ENCODE measurements at places on chromosomes 5 and 9.

- DNase-seq = no peak
These were observed 232.1 kb downstream of the SEMA5A start for GRCh38 chr5:9313751-9314150.

GRCh38 chr9:129023036-129023907 is 4.9 kb downstream of the SH3GLB2 start:
- no peak for DNase-seq

DNA sequence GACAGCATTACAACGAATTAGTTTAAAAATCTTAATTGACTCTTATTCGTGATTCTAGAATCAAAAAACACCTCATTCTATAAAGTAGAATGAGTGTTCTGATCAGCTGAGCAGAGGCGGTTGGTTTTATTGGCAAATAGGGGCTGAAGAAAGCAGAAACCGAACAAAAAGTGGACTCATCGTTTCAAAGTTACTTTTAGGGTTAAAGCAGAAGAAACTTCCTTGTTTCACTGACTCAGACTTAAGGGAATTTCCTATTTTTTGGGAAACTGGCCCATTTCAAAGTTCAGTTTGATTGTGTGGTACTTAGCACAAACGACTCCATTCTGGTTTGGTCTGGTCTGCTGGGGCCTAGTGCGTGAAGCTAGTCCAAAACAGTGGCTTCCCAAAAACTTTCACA is 862 bp upstream of the NDUFB6 start:
- DNase-seq = no peak

GRCh38 chr9:10003047-10003446 is 609.8 kb downstream of the PTPRD start:
- no peak for DNase-seq

GRCh38 chr5:96645091-96645490 is 17.1 kb upstream of the CAST start:
- DNase-seq = no peak

DNA sequence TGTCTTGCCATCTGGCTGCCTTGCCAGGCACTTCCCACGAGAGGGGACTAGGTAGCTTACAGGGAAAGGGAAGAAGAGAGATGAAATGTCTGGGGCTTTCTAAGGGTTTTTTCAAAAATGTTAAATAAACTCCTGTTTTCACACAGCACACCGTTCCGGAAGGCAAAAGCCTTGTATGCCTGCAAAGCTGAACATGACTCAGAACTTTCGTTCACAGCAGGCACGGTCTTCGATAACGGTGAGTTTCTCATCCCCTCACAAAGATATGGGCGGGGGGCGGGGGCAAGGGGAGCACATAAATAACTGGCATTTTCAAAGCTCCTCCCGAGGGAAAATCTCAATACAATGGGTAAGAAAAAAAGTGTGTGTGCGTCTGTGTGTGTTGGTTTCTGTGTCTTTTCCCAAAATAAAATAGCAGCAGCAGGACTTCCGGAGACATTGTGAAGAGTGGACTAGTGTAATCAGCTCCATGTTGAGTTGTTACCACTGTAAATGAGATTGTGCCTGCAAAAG is 189.6 kb downstream of the NR3C1 start:
- DNase-seq = peak; percentile 29

- no peak for DNase-seq
These were observed 4.1 kb upstream of the APC start for GRCh38 chr5:112733586-112733985.

DNA sequence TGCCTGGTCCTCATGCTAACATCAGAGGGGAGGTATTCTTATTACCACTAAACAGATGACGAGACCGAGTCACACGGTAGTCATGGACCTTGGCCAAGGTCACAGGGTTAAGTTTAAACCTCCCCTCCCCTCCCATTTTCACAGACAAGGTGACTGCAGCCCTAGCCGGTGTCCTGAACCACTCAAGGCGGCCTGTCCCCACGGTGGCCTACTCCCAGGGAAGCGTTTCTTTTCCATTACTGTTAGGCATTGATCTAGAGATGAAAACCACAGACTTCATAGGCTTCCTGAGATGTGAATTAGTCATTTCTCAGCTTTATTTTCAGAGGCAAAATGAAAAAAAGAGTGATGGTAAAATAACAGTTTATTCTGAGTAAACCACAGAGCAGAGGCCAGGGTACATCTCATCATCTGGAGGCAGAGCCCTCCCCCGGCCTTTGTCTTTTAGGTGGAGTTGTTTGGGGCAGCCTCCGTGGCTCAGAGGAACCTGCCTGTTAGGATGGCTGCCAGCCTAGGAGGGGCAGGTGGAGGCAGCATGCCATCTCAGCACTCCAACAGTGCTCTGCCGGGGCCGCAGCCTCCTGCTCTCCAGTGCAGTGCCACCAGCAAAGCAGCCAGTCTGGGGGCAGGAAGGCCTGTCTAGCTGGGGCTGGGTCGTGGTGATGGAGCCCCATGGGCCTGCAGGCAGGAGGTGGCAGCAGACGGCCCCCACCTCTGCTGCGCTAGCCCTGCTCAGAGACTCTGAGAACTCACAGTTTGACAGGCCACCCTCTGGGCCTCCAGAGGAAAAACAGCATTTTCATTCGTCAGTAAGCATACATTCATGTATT is 71.2 kb downstream of the RAPGEF1 start:
- DNase-seq = peak; percentile 78

GRCh38 chr5:68196876-68197275 is 18.7 kb upstream of the PIK3R1 start:
- DNase-seq = no peak

GRCh38 chr5:81924442-81924841 is 47.4 kb upstream of the ATG10 start:
- no peak for DNase-seq

- DNase-seq = no peak
These were observed 7.6 kb downstream of the SHB start for GRCh38 chr9:38061326-38061977.

DNA sequence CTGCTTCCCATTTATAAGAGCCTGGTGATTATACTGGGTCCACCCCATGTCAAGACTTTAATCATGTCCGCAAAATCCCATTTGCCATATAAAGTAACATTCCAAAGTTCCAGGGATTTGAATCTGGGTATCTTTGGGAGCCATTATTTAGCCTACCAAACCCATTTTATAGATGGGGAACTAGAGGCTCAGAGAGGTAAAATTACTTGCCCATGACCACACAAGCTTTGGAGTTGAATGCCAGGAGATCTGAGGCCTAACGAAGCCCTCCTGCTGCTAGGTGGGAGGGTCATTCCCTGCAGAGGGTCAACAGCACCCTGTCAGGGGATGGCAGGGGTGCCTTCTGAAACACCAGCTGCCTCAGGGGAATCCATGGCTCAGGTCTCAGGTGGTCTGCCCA is 13.0 kb upstream of the AKNA start:
- no peak for DNase-seq
